H1 (cell line): ENCODE measurements at places on chromosomes 11 and 22.

- no peaks in the 10 kb centered on the region for H3K36me3 ChIP-seq
- H3K4me3 ChIP-seq: no peak overlapping the region
- H3K27ac ChIP-seq: no peak overlapping the region
- no peaks in the 10 kb centered on the region for H3K4me1 ChIP-seq
Measured at GRCh38 chr11:42947405-42947804, 364.4 kb upstream of the API5 start.

- peaks cover 18% of the 10 kb centered on the region for H3K4me1 ChIP-seq
- H3K27me3 ChIP-seq: no peaks in the 10 kb centered on the region
- peak overlapping the region; percentile 64 for H3K4me3 ChIP-seq
- DNase-seq: no peak
Measured at GRCh38 chr11:57325735-57326048, 940 bp upstream of the TNKS1BP1 start.

GRCh38 chr11:127017482-127017881 lies 16.9 kb upstream of the KIRREL3 start:
- no peaks in the 10 kb centered on the region for H3K36me3 ChIP-seq
- no peak for DNase-seq
- H3K27me3 ChIP-seq: no peaks in the 10 kb centered on the region
- no peak overlapping the region for H3K4me3 ChIP-seq
- no peak overlapping the region for H3K27ac ChIP-seq

GRCh38 chr11:116199182-116199581 lies 573.6 kb downstream of the BUD13 start:
- H3K27me3 ChIP-seq: no peaks in the 10 kb centered on the region
- H3K4me3 ChIP-seq: no peak overlapping the region
- no peaks in the 10 kb centered on the region for H3K36me3 ChIP-seq
- no peak overlapping the region for H3K27ac ChIP-seq
- no peak for DNase-seq
